Right cardiac atrium (tissue), 5 donors: ENCODE measurements at places on chromosomes 5 and 9. TPM values are rescaled to one million over a fixed set of nuclear protein-coding genes. Genes with fewer than 3 reads are reported as not detected.

- DNase-seq: no peak
These were observed 40.4 kb downstream of the BASP1 start for GRCh38 chr5:17257705-17258273.

DNA sequence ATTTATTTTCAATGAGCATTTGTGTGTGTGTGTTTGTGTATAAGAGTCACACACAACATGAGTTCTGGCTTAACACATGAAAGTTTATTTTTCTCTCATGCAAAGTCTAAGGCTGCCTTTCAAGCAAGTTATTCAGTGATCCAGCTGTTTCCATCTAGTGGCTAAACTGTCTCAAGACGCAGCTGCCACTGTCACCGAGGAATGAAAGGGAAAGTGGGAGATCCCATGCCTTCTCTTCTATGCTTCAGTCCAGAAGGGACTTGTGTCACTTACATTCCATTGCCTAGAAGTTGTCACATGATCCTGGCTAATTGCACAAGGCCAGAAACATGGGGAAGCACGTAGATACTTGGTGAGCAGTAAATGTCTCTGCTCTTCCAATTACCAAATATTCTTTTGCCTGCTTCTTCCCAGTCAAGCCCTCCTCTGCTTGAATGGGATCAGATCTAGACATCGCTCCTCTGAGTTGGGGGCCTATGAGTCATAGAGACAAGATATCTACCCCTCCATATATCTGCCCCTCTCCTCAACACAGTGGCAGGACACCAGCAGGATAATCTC is 30.4 kb upstream of the SLIT3 start:
- DNase-seq: no peak

- no peak for DNase-seq
These were observed 17.6 kb downstream of the FIBCD1 start for GRCh38 chr9:130921300-130921988.

DNA sequence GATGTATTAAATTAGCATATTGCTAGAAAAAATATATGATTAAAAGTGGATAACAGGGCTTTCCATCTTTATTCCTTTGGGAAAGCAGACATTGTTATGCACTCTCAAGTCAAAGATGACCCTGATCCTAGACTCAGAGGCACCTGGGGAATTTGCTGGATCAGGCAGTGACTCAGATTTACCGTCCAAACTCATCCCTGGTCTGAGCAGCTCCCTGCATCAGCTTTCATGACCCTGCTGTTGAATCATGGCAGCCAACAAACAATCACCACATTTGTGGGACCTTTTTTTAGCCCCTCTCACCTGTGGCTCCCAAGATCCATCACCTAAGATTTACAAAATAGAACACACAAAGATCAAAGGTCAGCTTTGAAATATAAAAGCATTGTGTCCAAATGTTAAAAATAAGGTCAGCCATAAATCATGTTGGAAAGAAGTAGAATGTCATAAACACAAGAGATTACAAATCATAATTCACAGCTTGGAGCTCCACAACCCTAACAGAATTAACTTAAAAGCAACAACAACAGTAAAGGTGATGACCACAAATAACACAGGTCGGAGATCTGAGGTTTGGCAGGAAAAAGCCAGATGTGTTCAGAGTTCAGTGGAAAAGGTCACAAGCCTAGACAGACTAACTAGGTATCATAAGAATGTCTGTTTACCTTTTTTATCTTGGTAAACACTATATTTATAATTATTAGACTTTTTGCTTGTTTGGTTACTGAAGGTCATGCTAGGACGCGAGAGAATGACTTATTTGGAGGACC is 55.5 kb downstream of the ZFAND5 start:
- DNase-seq: no peak

DNA sequence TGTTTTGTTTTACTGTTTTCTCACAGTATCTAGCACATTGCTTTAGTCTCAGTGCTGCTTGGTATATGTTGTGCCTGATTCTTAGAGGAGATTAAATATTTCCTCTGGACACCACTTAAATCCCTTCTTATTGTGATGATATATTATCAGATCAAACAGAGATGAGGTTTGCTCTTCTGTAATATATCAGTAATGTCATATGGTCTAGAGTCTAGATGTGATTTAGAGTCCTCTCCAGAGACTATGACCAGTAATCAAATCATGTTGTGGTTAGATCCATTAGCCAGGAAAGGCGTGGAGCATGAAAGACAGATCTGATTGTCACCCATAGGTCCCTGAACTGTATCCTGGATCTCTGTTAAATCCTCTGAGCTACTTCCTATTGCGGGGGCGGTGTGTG is 24.4 kb downstream of the CAMK4 start:
- no peak for DNase-seq

DNA sequence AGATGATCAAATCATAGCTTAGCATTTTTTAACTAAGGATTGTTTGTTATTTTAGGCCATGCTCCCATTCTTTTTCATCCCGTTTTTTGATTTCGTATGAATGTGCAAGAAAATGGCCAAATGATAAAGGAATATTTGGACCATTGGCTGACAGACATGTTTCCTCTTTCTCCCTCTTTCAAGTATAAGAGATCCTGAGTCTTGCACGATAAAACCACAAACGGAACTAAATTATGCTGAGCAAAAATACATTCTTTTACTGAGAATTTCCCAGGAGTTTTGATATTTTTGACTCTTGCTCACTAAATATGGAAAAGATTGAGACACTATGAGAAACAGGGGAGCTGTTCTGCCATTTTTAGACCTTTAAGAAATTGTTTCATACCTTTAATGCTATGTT is 90.4 kb upstream of the KLF9 start:
- DNase-seq: no peak

GRCh38 chr5:143220748-143221251 is 182.7 kb downstream of the NR3C1 start:
- DNase-seq: no peak

GRCh38 chr9:96327694-96328352 is 25.8 kb upstream of the HSD17B3 start:
- DNase-seq: no peak

- no peak for DNase-seq
These were observed 28.5 kb upstream of the CETN3 start for GRCh38 chr5:90438100-90438499.

GRCh38 chr5:27462936-27463335 is 424.6 kb upstream of the CDH9 start:
- no peak for DNase-seq

DNA sequence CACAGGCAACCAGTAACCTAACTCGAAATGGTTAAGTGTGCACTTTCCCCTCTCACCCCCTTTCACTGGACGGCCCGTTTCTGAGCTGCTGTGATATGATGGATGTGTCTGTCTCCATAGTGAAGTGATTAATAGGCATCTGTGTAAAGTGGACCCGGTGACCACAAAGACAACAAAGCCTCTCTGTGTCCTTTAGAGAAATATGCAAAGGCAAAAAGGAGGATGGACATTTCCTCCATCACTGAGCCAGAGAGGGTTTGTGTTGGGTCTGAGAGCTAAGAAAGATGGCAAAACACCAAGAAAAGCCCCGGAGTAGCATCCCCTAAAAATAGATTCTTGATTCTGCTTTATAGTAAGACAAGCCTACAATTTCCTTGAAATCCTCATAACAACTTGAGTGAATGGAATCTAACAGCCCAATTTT is 120.6 kb downstream of the SEMA6A start:
- DNase-seq: no peak

DNA sequence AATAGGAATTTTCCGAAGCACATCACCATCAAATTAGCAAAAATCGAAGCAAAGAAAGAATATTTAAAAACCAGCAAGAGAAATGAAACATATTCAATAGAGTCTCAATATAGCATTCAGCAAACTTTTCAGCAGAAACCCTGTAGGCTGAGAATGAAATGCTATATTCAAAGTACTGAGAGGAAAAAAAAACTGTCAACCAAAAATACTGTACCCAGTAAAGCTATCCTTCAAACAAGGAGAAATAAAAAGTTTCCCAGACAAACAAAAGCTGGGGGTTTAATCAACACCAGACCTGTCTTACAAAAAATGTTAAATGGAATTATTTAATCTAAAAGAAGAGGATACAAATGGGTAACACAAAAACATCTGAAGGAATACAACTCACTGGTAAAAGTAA is 116.0 kb downstream of the TRPM3 start:
- DNase-seq: no peak

GRCh38 chr5:165457859-165458481 is 1952.6 kb downstream of the MAT2B start:
- DNase-seq: no peak

DNA sequence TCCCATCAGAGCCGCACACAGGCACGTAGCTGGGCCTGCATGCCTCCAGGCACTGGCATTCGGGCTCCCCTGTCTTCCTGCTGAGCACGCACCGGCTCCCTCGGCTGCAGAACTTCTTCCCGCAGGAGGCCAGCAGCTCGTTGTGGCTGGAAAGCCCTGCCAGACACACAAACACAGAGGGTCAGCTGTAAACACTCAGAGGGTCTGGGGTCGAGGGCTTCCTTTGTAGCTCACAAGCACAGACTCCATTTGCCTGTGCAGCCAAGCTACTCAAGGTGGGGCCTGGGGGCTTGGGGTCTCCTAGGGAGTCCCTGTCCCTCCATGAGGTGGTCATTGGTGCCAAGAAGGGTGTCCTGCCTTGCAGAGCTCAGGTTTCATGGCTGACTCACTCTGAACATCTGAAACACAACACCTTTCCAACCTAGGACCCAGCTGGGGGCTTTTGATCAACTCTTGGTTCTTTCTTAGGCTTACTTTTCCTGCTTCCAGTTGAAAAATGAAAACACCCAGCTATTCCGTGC is 211.4 kb downstream of the FSTL4 start:
- DNase-seq: no peak

GRCh38 chr9:16670791-16671190 is 199.7 kb downstream of the BNC2 start:
- no peak for DNase-seq

- DNase-seq: no peak
These were observed 239.0 kb downstream of the PBX3 start for GRCh38 chr9:125985998-125986655.

GRCh38 chr9:34744295-34745221 is 34.6 kb upstream of the CCL21 start:
- DNase-seq: peak; percentile 65

GRCh38 chr9:31302620-31303418 is 1081.6 kb upstream of the ACO1 start:
- no peak for DNase-seq

DNA sequence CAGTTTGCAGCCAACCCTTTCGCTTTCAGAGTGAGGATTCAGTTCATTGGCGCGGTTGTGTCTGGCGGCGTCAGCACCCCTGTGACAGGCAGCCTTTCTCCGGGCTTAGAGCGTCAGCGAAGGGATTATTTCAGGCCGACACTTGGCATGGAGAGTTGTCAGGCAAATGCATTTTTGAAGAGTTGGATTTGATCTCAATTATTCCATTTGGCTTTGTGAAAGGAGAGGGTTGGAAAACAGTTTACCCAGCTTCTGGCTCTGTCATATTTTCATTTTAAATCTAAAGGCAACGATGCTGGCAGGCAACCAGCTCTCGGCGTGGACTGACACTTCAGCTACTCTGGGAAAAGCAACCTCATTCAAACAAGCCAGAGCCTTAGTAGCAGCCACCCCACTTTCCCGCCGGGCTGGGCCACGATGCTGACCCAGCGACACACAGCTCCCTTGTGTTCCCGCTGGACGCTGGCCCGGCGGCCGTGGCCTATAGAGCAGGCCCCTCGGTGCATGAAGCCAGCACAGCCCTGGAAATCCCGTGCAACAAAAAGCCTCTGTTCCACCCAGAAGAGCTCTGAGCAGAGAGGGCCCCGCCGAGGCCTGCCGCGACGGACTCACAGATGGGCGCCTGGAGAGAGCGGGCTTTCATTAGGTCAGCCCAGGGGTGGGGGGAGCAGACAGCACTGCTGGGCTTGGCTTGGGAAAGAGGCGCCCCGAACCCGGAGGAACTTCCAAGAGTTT is 28.9 kb upstream of the LPCAT1 start:
- DNase-seq: peak; percentile 92

DNA sequence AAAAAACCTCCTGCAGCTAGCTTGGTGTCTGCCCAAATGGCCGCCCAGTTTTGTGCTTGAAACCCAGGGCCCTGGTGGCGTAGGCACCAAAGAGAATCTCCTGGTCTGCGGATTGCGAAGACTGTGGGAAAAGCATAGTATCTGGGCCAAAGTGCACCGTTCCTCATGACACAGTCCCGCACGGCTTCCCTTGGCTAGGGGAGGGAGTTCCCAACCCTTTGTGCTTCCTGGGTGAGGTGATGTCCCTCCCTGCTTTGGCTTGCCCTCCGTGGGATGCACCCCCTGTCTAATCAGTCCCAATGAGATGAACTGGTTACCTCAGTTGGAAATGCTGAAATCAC is 83.0 kb upstream of the JAK2 start:
- no peak for DNase-seq

GRCh38 chr5:79824444-79824843 is 134.8 kb downstream of the CMYA5 start:
- no peak for DNase-seq

GRCh38 chr5:15513911-15514310 is 13.9 kb downstream of the FBXL7 start:
- no peak for DNase-seq

GRCh38 chr5:93359296-93359959 is 221.6 kb downstream of the NR2F1-AS1 start:
- DNase-seq: no peak

DNA sequence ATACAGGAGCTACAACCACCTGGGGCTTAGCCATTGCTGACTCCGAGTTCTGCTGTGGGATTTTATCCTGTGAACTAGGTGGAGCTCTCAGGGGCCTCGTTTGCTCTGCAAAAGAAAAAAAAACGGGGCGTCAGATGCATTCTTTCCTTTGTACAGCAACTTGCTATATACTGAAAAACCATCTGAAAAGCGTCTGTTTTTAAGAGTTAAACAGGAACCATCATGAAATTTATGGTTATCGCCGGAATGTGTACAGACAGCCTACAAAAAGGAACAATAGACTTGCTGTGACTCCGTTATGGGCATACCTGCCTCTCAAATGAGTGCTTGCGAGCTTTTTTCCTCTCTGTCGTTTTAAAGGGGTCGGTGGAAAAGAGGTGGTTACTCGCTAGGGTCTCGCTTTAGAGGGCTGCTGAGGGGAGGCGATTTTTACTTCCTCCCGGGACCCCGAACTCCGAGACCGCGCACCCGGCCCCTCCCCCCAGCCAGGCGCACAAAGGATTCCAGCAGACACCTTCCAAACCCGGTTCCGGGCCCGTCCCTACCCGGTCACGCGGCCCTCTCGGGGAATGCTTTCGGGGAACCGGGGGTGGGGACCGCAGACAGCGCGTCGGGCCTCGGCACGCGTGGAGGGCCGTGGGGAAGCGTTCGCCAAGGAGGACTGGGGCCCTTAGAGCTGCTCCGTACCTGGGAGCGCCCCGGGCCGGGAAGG is 826 bp downstream of the PAIP1 start:
- peak; percentile 55 for DNase-seq

The PCDHGA9 gene
- total RNA-seq: 3.7 TPM

The MEIKIN gene
- total RNA-seq: not detected

The FAM120A gene
- 77.8 TPM for total RNA-seq

The TXNDC8 gene
- not detected for total RNA-seq

The SPINK13 gene
- total RNA-seq: not detected

The TAS2R1 gene
- not detected for total RNA-seq

The PLK2 gene
- 50.8 TPM for total RNA-seq

The SLC6A19 gene
- total RNA-seq: not detected

The MEGF9 gene
- 12.8 TPM for total RNA-seq

The GNAQ gene
- total RNA-seq: 18.1 TPM

The SLC34A3 gene
- total RNA-seq: not detected

The ENTR1 gene
- total RNA-seq: 22.9 TPM

The OR1J2 gene
- not detected for total RNA-seq

The TARS1 gene
- 85.0 TPM for total RNA-seq

The ISL1 gene
- not detected for total RNA-seq

The BAAT gene
- total RNA-seq: 0.14 TPM

The SEMA5A gene
- total RNA-seq: 23.9 TPM

The FOXD4L4 gene
- total RNA-seq: 0.22 TPM
